ENCODE measurements at places on chromosomes 12 and 14.

DNA sequence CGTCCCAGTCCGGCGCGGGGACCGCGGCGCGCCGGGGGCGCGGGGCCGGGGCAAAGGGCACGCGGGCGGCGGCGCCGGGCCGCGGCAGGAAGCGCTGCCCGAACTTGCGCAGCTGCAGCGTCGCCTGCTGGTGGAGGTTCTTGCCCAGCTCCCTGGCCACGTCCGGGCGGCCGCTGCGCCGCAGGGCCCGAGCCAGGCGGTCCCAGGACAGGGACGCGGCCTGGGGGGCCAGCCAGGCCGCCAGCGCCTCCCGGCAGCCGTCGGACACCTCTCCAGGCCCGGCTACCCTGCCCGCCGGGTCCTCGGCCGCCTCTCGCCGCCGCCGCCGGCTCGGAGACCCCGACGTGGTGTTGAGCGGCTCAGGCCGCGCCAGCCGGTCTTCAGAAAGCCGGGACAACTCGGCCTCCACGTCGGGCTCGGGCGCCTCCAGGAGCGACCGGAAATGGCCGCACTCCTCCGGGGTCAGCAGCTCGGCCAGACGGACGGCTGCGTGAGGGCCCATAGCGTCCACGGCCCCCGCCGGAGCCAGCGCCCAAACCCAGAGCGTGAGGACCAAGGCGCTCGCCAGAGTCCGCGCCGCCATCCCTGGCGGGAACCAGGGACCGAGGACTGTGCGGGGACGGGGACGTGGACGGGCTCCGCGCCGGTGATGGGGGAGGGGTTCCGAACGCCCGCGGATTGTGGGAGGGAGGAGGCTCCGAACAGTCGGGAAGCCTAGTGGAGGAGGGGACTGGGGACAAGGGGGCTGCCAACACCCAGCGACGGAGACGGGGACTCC, 34.0 kb downstream of the FIGNL2 start:
- DNase-seq = peak; percentile 56

GRCh38 chr14:77290705-77291104, 19.7 kb upstream of the NGB start:
- DNase-seq = no peak

DNA sequence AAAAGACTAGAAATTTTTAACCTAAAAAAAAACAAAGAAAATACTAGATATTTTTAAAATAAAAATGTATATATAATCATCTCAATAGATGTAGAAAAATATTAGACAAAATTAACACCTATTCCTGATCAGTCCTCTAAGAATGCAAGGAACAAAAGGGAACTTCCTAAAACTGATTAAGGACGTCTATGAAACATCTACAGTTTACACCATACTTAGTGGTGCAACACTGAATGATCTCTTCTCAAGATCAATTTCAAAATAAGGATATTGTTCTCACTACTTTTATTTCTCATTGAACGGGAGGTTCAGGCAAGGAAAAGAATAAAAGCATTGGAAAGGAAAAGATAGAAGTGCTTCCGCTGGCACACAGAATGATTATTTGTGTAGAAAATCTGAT, 16.0 kb downstream of the OLR1 start:
- no peak for DNase-seq

DNA sequence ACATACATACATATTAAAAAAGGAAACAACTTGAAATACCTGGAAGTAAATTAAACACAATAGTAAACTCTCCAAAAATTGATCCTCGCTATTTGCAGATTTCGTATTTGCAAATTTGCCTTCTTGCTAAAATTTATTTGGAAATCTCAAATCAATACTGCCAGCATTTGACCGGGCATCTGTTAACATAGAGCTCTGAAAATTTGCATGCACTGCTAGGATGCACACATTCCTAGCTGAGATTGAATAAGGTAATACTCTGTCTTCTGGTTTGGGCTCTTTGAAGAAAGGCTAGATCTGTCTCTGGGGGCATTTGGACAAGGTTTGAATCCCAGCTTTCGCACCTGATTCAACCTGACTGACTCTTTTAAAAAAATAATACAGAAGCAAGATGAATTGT, 729.1 kb upstream of the MGAT4C start:
- DNase-seq = no peak

- no peak for DNase-seq
These were observed 180.8 kb downstream of the EFCAB11 start for GRCh38 chr14:89773644-89774316.

DNA sequence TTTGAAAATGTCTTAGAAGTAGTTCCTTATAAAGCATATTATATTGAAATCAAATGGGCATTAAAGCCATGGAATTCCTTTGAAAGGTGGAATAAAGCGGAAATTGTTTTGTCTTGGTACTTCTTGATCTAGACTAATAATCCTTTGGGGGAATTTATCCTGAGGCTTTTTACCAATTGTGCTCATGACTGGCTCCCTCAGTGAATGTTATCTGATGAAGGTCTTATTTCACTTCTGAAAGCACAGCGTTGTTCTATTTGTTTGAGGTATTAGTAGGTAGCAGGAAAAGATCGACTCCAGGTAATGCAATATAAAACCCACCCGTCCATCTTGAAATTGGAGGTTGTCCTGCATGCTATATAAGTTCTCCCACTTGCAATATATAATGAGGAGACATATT, 64.8 kb downstream of the PPFIBP1 start:
- no peak for DNase-seq

GRCh38 chr14:99758872-99759545, 34.2 kb upstream of the EML1 start:
- DNase-seq = no peak

DNA sequence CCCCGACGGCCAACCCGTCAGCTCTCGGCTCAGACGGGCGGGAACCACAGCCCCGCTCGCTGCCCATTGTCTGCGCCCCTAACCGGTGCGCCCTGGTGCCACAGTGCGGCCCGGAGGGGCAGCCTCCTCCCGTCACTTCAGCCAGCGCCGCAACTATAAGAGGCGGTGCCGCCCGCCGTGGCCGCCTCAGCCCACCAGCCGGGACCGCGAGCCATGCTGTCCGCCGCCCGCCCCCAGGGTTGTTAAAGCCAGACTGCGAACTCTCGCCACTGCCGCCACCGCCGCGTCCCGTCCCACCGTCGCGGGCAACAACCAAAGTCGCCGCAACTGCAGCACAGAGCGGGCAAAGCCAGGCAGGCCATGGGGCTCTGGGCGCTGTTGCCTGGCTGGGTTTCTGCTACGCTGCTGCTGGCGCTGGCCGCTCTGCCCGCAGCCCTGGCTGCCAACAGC, at the start of gene WNT1:
WNT1 (plus strand) TSS at position 32 of the 450 bp plus-strand sequence; CDS start at position 361, 329 bp downstream.
- DNase-seq = no peak

- no peak for DNase-seq
These were observed 6.0 kb downstream of the KITLG start for GRCh38 chr12:88574278-88574677.

DNA sequence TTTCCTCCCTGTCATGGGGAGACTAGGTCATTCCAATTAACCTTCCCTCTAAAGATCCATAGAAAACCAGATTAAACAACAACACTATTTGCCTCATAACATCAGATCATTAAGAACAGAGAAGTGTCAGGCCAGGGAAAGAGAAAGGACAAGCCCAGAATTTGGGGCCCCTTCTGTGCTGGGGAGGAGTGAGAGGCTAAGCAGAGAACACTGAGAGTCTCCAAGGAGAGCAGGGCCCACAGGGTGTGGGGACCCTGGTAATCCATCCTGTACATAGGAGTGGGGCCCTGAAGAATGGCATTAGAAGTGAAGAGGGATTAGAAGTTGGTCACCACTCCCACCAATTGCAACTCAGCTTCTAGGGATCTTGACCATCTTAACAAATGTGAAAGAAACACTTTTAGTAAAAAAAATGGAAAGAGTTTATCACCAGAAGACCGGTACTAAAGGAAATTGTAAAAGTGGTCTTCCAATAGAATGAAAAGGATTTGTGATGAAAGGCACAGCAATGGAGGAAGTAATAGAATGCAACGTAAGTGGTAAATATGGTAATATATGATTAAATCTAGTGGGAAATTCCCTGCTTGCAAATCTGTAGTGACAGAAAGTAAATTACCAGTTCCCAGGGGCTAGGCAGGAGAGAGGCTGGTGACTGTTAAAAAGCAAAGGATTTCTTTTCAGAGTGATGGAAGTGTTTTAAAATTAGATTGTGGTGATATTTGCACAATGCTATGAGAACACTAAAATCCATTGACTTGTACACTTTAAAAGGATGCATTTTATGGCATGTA, 14.0 kb upstream of the TMTC1 start:
- no peak for DNase-seq

DNA sequence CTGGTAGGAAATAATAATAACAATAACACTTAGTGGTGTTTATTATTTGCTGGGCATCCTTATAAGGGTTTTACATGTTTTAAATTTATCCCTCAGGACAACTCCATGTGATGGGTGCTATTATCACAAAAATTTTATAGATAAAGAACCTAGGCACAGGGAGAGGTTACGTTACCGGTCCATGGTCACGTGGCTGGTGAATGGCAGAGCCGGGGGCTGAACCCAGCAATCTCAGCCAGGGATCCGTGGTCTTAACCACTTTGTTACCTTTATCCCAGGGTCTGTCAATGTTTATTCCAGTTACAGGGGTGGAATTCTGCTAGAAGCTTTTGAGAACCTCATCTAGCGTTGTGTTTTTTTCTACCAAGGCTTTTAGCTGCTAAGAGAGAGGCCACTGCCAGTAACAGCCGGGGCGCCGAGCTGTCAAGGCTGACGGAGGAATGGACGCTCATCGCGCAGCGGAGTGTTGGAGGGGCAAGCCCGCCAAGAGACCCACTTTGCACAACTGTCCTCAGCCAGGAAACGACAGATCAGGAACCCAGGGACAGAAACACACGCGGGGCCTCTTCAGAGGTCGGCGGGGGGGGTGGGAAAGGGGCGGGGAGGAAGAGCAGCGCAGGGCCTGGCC, 418 bp downstream of the AMN1 start:
- DNase-seq = no peak

GRCh38 chr14:73977896-73978295, 27.8 kb downstream of the COQ6 start:
- DNase-seq = no peak

DNA sequence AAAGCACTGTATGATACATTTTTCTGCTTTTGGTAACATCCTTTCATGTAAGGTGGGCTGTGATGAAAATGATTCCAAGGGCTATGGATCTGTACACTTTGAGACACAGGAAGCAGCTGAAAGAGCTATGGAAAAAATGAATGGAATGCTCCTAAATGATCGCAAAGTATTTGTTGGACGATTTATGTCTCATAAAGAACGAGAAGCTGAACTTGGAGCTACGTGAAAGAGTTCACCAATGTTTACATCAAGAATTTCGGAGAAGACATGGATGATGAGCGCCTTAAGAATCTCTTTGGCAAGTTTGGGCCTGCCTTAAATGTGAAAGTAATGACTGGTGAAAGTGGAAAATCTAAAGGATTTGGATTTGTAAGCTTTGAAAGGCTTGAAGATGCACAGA, 22.1 kb upstream of the SRGAP1 start:
- no peak for DNase-seq

DNA sequence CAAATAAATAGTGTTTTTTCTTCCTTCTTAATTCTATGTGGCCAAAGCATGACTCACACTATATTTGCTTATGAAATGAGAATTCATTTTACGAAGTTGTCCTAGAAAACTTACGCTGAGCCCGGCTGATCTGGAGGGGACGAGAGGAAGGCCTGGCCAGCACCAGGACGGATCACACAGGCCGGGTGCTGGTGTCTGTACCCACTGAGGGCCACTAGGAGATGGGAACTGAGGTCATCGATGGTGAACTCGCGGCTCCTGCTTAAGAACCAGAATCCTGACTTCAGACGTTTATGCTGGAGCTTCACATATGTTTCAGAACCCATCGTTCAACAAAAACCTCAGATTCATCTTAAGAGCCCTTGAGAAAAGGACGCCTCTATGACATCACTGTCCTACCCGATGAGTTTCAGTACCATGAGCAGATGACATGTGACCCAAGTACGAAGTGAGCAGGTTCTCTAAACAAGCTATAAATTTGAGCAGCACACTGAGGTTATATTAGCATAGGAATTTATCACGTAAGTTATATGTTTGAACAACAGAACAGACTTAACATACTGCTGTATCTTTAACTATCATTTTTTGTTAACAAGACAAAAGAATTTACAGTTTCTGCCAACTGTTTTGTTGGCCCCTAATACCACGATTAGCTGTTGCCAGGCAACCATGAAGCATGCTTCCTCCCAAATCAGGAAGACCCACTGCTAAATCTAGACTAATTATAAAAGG, 111.9 kb downstream of the FOXN3 start:
- DNase-seq = no peak

- no peak for DNase-seq
These were observed 1636.5 kb upstream of the SEL1L start for GRCh38 chr14:83170165-83170564.

DNA sequence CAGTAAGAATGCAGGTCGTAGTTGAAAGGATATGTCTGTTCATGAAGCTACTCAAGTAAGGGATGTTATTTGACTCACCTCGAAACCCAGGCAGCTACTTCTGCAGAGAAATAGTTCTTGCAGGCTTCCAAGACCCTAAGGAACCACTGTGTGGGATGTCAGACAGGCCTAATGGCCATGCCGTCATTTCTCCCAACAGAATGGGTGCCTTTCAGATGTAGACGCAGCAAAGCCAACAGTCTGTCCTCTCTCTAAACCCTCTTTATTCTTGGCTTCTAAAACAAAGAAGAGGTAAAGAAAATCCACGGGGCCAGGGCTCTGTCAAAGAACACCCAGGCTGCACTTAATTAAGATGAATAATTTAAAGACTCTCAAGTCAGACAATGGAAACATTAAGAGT, 19.0 kb upstream of the ACTN1 start:
- DNase-seq = no peak
